H1 (cell line): ENCODE measurements at places on chromosomes 2 and 18. TPM values are rescaled to one million over a fixed set of nuclear protein-coding genes. Genes with fewer than 3 reads are reported as not detected.

PECR gene
- polyA plus RNA-seq = 15.3 and 15.9 TPM in 2 replicates

CRYBA2 gene
- not detected in 2 replicates for polyA plus RNA-seq

DNA sequence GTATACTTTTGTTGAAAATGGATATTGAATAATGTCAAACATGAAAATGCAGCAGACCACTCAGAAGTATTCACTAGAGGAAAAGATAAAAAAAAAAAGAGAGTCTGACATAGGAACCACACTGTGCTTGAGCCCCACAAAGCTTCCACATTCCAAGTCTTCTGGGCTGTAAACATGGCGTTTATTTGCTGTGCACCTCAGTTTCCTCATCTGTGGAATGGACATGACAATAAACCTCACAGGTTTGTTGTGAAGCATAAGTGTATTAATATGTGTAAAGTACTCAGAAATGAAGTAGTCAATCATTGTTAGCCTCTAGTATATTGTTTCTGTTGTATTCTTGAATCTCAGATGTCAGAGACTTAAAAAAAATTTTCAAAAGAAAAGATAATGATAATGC, 525.8 kb upstream of the NRP2 start:
- no peak for DNase-seq
- H3K27ac ChIP-seq = no peak overlapping the region
- no peak overlapping the region for H3K4me3 ChIP-seq
- H3K27me3 ChIP-seq = no peaks in the 10 kb centered on the region

DNA sequence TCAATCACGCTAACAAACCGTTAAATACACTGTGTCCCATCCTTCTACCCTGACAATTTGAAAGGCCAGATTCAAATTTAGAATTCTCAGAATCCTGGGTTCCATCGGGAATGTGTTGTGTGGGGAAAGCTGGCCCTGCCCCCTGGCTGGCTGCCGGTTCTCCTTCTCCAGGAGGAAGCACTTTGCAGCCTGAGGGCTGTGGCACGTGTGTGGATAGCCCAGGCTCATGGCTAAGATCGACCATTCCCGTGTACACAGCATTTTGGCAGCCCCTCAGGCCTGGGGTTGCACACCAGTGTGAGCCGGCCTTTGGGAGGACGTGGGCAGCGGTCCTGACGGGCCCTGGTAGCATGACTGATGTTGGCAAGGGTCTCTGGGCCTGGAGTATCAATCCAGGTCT, 51.0 kb upstream of the ROCK2 start:
- H3K4me1 ChIP-seq = peaks cover 8% of the 10 kb centered on the region
- no peak for DNase-seq
- no peaks in the 10 kb centered on the region for H3K36me3 ChIP-seq
- no peaks in the 10 kb centered on the region for H3K27me3 ChIP-seq
- H3K27ac ChIP-seq = no peak overlapping the region

GRCh38 chr2:41111836-41112627, 660.1 kb upstream of the SLC8A1 start:
- H3K27me3 ChIP-seq = no peaks in the 10 kb centered on the region
- DNase-seq = no peak
- H3K27ac ChIP-seq = no peak overlapping the region
- no peaks in the 10 kb centered on the region for H3K4me1 ChIP-seq
- no peak overlapping the region for H3K4me3 ChIP-seq

DNA sequence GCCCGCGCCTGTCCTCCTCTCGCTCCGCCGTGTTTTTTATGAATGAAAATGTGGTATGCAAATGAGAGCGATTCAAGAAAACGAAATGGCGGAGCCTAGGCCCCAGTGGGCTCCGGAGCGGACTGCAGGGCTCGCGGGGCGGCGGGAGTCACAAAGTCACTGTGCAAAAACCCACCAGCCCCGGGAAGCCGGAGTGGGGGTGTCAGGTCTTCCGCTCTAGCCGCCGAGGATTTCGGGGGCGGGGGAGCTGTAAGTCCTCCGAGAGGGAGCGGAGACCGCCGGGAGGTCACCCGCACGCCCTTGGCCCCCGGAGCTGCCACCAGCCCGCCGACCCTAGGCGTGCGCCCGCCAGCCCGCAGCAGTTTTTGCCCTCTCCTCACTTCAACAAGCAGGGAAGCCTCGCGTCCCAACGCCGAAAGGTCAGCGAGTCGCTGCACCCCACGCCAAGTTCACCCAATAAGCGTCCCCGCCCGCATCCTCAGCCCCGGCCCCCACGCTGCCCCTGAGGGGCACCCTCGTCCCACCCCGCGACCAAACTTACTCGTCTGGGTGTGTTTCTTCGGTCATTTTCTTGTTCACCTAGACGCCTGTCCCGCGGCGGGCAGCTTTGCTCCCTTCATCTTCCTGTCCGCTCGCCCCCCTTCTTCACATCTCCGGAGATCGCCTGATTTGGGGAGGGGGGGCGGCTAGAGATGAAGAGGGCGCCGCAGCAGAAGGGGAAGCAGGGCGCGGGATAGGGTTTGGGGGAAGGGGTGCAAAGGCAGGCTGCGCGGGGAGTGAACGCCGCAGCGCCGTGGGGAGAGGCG, 775 bp downstream of the SPRED2 start:
- H3K27me3 ChIP-seq = peaks cover 23% of the 10 kb centered on the region
- no peaks in the 10 kb centered on the region for H3K36me3 ChIP-seq
- peak overlapping the region; percentile 70 for H3K4me3 ChIP-seq
- no peak for DNase-seq
- H3K4me1 ChIP-seq = peaks cover 18% of the 10 kb centered on the region
